COR-L47 (cell line): ENCODE measurements at places on chromosomes 7 and 10.
A peak's percentile ranks its signal among the peaks of the same experiment; 100 is the strongest.

GRCh38 chr10:79472951-79473350 is 27.5 kb upstream of the ZCCHC24 start:
- no peak for DNase-seq

DNA sequence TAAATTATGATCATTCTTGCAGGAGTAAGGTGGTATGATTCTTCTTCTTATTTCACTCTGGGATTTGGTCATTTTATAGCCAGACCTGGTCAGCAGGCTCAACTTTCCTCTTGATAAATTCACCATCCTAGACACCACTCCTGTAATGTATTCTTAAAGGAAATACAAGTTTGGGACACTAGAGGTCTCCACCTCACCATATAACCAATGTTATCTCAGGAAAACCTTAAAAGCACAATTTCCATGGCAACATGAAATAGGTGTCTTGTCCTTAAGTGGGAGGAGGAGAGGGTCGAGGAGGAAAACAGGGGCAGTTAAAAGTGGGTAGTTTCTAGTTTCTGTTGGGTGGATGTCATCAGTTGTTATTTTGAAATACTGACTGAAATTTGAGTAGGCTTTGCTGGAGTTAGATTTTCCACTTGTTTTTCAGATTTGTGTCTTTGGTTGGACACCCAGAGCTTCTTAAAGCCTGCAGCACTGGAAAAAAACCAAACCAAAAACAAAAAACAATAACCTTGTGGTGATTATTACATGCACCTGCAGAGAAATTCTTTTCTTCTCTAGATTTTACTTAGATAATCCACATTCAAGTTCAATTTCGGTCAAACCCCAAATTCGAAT is 163.1 kb downstream of the PRKCQ start:
- DNase-seq = peak; percentile 9

DNA sequence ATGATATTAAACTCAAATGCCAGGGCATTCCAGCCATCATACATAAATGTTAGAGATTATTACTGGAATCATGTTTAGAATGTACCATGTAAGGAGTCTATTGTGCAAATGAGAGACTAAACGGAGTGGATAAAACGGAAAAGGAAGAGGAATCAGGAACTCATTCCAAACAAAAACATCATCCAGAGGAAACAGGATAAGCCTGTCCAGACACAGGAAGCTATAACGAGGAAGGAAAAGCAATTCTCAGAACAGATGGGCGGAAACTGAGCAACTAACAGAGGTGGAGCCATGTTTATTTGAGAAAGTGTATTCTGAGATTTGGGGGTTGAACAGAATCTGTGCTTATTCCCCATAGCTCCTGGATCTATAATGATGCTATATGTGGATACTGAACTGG is 52.3 kb upstream of the TRIM24 start:
- no peak for DNase-seq

DNA sequence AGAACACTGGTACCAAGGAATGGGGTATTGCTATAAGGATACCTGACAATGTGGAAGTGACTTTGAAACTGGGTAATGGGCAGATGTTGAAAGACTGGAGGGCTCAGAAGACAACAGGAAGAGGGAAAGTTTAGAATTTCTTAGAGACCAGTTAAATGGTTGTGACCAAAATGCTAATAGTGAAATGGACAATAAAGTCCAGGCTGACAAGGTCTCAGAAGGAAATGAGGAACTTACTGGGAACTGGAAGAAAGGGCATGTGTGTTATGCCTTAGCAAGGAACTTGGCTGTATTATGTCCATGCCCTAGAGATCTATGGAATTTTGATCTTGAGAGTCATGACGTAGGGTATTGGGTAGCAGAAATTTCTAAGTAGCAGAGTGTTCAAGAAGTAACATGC is 38.0 kb downstream of the FAM149B1 start:
- no peak for DNase-seq

GRCh38 chr7:83155407-83155806 is 7.3 kb downstream of the PCLO start:
- DNase-seq = no peak
